Urothelium cell line (cell line): ENCODE measurements at places on chromosomes 11 and 22.

DNA sequence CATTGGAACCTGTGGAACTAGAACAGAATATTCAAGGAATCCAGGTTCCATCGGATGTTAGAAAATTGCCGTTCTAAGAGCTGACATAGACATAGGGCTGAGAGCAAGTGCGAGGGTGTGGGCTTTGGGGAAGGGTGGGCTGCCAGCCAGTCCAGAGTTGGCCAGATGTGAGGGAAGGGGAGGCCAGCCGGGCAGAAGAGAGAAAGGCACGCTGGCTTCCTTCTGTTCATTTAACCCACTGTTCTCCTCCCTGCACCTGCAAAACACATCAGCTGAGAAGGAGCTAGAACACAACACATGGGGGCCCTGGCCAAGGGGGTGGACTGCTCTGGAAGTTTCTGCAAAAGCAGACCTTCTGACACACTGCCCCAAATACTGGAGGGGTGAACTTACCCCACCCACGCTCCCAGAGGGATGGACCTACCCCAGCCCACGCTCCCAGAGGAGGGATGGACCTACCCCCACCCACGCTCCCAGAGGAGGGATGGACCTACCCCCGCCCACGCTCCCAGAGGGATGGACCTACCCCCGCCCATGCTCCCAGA is 98.0 kb downstream of the SHANK2 start:
- DNase-seq = no peak

- DNase-seq = no peak
Measured at GRCh38 chr11:4637662-4638047, 378 bp downstream of the OR51D1 start.

DNA sequence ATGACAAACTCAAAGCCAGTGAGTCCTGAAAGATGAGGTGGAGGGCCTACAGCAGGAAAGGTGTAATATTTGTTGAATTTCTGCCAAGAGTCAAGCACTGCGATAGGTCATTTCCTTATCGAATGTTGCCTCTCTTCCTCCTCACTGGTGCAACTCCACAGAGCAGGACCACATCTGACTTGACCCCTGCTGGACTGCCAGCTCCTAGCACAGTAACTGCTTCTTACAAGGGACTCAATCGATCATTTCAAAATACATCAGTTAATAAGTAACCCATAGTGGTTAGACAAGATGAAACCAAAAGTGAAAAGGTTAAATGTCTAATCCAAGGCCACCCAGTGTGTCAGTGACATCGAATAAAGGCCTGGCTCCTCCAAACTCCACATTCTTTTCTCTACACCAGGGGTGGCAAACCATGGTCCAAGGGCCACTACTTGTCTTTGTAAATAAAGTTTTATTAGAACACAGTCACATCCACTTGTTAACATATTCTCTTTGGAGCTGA is 98.5 kb upstream of the CSNK2A3 start:
- peak; percentile 27 for DNase-seq

- no peak for DNase-seq
Measured at GRCh38 chr11:42778193-42778592, 533.6 kb upstream of the API5 start.

- no peak for DNase-seq
Measured at GRCh38 chr22:46163557-46163888, 13.2 kb downstream of the PPARA start.

GRCh38 chr22:39809772-39810557 is 83.6 kb downstream of the ENTHD1 start:
- no peak for DNase-seq

- no peak for DNase-seq
Measured at GRCh38 chr22:42957958-42958357, 57.0 kb downstream of the PACSIN2 start.

- no peak for DNase-seq
Measured at GRCh38 chr11:127462065-127462344, 461.4 kb upstream of the KIRREL3 start.

DNA sequence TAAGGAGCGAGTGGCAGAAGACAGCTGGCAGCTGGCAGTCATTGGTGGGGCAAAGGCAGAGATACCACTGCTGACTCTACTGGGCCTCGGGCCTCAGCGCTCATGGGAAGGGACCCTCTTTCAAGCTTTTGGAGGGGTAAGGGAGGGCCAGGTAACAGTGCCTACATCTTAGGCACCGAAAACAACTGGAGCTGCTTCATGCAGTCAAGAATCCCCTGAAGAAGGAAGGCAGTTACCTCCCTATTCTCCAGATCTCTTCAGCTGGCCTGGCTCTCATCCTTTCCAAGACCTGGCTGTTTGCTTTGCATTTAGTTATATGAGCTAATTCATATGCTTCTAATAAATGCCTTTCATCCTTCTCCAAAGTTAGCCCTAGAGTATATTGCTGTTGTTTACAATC is 15.8 kb upstream of the ZNF74 start:
- no peak for DNase-seq

DNA sequence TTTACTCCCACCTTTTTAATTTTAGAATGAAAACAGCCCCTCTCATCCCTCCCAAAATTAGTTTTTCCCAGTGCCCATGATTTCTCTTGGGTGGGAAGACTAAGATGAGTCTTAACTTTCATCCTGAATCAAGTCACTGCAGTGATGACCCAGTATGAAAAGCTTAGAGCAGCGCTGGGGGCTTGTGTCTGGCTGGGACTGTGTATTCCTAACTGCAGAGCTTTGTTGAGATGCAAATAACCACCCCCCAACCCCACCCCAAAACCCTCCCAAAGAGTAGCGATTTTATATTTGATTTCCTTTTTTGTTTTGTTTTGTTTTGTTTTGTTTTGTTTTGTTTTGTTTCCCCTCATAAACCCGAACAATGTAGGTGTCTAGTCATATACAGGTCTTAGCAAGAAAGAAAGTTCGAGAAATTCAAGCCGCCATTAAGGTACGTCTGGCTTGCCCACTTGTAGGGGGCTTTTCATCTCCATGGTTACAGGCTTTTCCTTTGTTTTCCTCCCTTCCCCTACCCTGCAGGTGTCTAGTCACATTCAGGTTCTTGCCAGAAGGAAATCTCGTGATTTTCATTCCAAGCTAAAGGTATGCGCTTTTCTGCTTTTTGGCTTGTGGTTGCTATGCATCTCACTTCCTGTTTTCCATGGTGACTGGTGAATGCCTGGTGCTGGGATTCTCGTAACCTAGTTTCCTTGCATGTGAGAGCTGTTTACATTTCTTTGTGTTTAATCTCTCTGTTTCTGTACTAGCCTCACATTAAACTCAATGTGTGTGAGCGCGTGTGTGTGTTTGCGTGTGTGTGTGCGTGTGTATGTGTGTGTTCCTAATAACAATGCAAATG is 144.6 kb upstream of the RASSF10 start:
- no peak for DNase-seq

GRCh38 chr11:22089609-22090008 is 103.3 kb upstream of the ANO5 start:
- DNase-seq = no peak

GRCh38 chr11:112801025-112801816 is 160.0 kb upstream of the NCAM1 start:
- DNase-seq = no peak

- no peak for DNase-seq
Measured at GRCh38 chr11:70546191-70546940, 148.0 kb downstream of the CTTN start.

DNA sequence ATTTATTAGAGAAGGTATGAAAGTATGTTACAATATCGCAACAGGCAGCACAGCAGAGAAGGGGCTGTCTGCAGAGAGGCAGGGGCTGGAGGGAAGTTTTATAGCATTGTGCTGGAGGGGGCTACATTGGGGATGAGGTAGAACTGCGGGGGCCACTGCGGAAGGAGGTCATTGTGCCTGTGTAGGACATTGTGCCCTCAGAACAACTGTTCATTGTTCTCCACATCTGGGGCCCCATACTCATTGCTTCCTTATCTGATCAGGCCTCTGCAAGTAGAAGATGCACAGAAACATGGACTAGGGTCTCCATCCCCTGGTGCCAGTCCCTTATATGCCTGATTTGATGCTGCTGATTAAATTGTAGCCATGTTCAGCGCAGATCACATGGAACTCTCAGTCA is 12.1 kb downstream of the NADSYN1 start:
- DNase-seq = no peak

DNA sequence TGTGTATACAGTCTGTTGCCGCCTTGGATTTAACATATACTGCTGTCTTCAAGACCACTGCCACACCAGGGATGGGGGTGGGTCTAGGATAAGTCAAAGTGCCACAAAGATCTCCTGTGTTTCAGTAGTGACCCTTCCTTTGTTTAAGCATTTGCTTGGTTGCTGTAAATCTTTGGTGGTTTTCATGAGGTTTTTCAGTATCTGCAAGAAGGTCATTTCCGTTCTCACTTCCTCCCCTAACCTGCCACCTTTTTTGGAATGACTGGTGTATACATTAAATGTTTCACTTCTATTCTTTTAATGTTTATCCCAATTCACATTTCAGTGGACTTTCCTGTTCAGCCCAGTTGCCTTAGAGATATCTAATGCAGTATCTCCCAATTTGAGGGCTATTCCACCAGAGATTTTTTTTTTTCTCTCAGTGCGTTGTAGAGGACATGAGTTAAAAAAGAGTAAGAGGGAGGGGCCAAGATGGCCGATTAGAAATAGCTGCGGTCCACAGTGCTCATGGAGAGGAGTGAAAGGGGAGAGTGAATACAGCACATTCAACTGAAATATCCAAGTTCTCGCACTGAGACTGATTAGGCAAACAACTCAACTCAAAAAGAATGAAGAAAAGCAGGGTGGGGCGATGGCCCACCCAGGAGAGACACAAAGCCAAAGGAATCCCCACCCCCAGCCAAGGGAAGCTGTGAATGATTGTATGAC is 43.2 kb downstream of the USP47 start:
- DNase-seq = no peak

- DNase-seq = no peak
Measured at GRCh38 chr11:72921028-72921716, 107.0 kb downstream of the ATG16L2 start.

DNA sequence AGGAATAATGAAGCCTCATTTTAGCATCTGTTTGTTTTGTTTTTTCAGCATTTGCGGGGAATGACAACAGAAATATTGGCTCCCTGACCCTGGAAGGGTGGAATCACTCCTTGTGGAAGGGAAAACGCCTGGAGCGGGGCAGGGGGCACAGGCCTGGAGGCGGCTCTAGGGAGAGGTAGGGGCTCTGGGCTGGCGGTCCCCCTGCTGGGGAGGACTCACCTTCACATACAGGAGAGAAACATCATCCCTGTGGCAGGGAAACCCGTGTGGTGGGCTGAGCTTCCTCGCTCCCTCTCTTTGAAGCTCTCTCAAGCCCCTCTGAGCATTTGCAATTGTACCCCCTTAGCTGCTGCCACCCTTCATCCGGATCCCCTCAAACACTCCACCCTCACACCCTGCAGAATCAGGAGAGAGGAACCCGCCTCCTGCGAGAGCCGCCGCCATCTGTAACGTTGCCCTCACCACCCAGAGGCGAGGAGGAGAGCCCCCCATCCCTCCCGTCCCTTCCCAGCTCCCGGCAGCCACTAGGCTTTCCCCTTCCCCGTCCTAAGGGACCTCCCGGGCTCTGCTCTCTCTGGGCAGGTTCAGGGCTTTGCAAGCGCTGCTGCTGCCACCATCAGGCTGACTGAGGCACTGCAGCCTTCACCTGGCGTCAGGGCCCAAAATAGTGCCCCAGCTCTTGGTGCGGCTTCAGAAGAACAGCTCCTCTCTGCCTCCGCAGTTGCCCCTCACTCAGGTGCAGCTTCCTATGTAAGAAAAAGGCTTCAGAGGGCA is 10.4 kb downstream of the KIRREL3 start:
- DNase-seq = peak; percentile 75

DNA sequence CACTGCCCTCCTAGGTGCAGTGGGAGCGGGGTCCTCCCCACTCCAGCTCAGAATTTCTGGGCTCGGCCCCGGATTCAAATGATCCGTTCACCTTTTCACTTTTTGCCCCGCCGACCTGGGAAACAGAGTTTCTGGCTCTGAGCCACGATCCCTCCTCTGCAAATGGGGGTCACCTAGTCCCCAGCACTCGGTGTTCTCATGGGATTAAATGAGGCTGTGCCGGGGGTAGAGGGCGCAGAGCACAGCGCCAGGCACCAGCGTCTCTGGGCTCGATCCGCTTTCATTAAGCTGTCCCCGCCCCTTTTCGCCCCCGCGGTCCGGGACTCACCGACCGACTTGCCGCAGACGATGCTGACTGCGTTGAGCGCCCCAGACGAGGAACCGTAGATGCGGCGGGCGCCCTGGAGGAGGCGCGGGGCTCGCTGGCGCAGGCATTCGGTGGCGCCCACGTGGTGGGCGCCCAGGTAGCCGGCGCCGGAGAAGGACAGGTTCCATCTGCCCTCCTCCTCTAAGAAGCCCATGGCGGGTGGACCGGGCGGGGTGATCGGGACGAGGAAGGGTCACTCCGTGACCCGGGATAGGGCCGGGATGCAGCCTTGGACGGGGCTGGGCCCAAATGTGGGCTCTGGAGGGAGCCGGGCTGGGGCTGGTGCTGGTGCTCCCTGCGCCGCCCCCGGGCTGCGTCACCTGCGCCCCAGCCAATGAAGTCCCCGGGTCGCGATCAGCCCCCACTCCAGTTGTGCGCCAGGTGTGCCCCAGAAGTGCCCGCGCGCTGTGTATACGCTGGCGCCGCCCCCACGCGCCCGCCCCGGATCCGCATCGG is at the start of gene PNPLA5:
PNPLA5 (minus strand) TSS at position 654 of the 823 bp plus-strand sequence; CDS start at position 521, 133 bp downstream.
- no peak for DNase-seq

DNA sequence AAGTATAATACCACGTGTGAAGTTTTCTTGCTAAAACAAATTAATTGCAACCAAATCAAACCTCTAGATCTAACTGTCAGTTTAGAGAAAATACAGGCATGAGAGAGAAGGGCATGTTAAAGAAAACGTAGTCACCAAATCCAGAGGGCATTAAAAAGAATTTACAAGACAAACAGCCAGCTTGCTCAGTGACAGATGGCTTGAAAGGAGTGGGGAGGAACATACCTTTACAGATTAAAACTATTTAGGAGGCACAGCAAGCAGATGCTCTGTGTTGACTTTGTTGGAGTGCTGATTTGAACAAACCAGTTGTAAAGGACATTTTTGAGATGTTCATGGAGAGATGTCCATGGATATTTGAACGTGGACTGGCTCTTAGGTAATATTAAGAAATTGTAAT is 96.9 kb downstream of the ATXN10 start:
- no peak for DNase-seq

DNA sequence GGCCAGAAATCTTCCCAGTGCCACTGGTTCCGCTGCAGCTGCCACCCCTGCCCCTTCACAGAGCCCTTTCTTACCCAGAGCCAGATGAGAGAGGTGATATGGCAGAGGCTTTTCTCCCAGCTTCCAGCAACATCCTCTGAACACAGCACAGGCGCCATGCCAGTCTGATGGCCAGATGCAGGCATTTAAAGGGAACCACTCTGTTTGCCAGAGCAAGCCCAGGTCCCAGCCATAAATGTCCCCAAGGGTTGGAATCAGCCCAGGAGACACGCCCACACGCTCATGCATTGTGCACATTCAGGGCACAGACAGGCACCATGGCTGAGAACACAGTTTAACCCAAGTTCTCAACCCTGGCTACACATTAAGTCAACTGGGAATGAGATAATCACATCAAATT is 114.3 kb upstream of the CSNK2A3 start:
- DNase-seq = no peak

DNA sequence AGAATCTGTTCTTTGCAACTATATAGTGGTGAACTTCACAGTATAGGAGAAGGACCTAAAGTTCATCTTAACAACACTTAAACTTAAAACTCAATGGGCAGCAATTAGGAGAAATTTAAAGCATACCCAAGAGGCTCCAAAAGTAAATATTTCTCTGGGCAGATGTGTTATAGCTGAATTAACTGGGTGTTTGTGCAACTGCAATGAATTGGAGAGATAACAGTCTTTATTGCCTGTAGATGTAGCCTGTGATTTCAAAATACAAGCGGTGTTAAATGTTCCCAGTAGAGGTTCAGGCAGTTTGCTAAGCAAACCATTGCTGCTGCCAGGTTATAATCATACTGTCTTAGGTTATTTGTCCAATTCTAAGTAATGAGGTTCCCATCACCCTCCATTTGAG is 294.1 kb upstream of the MTNR1B start:
- DNase-seq = no peak
